ENCODE measurements at places on chromosomes 2 and 18. TPM values are rescaled to one million over a fixed set of nuclear protein-coding genes. Genes with fewer than 3 reads are reported as not detected.

The SP140 gene
- total RNA-seq = 1.9 TPM

The CKAP2L gene
- total RNA-seq = 0.47 TPM

The SETBP1 gene
- 55.7 TPM for total RNA-seq

The CCDC68 gene
- 2.4 TPM for total RNA-seq

The PLB1 gene
- 8.2 TPM for total RNA-seq

The MOGAT1 gene
- total RNA-seq = not detected

The TRAF3IP1 gene
- 28.1 TPM for total RNA-seq

The C2orf80 gene
- total RNA-seq = 25.0 TPM

The GRHL1 gene
- 5.8 TPM for total RNA-seq

The UNC80 gene
- 123 TPM for total RNA-seq

The STAMBP gene
- total RNA-seq = 48.1 TPM

The ASXL3 gene
- total RNA-seq = 35.4 TPM

The PRSS56 gene
- total RNA-seq = 0.44 TPM

The L3MBTL4 gene
- total RNA-seq = 25.9 TPM

DNA sequence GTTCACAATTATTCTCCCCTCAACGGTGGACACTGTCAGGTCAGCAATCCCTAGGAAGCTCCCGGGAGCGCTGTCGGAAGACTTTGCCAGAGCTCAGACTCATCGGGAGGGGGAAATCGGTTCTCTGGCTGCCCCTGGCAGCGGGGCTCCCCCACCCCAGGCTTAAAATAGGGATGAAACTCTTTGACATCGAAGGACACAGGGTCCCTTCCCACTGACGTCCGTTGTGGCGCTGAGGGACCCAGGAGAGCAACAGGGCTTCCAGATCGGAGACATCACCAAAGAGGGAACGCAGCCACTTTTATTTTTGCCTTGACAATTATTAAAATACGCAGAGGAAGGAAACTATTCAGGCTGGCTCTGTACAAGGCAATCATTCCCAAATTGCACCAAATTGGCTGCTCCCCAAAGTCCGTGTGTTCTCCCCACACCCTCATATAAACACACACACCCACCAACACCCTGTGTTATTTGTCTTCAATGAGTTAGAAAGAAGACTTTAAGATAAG is 249.0 kb downstream of the CDH20 start:
- DNase-seq = no peak

GRCh38 chr2:58521803-58522554 is 280.9 kb upstream of the FANCL start:
- DNase-seq = no peak

DNA sequence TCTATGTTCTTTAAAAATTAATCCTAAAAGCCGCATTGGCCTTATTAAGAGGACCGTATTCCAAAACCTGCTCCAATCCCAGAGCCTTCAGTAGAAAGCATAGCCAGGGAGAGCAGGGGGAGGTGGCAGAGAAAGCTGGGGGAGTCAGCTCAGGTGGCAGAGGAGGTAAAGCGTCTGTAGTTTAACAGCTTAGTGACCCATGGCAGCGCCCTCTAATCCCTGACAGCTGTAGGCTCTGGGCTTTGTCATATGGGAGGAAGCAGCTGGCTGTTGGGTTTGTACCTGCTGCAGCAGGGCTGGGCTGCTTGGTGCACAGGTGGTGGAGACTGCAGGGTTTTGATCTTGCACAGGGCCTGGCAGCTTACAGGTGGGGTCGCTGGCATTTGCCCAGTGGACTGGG is 50.6 kb downstream of the THNSL2 start:
- no peak for DNase-seq

GRCh38 chr2:68588589-68588988 is 54.8 kb upstream of the PROKR1 start:
- DNase-seq = no peak

DNA sequence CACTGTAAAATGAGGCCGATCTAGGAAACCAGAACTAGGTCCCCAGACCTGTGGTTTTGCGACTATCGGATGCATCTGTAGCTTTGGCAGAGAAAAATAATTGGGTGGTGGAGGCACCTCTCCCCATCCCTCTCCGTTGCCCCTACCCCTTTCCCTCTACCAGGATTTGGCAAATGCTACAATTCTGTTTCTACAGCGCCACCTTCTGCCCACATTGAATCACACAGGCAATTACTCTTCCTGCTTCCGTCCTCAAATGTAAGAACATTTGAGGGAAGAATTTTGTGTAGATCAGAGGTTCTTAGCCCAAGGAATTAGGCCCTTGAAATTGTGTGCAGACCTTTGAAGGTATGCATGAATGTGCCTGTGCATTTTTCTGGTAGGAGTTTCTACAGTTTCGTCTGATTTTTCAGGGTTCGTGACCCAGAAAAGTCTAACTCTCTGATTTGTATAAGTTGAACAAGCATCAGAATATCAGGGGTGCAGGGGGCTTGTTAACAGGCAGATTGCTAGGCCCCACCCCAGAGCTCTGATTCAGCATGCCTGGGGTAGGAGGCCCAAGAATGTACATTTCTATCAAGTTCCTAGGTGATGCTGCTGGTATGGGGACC is 11.2 kb downstream of the ATP6V1B1 start:
- DNase-seq = peak; percentile 42

DNA sequence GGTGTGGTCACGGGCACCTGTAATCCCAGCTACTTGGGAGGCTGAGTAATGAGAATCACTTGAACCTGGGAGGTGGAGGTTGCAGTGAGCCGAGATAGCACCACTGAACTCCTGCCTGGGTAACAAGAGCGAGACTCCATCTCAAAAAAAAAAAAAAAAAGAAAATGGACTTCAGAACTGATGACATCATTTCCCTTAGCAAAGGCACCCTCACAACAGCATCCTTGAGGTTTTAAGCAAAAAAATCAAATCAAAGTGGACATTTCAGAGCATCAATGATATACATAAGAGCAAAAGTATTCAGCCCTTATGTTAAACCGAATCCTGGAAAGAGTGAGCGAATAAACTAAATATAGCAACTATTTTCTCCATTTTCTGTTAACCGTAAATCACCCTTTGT is 45.3 kb downstream of the EPB41L3 start:
- no peak for DNase-seq

- no peak for DNase-seq
These were observed 586.7 kb downstream of the CCDC85A start for GRCh38 chr2:56770490-56770889.

GRCh38 chr18:48857023-48857694 is 93.6 kb downstream of the SMAD7 start:
- DNase-seq = no peak

DNA sequence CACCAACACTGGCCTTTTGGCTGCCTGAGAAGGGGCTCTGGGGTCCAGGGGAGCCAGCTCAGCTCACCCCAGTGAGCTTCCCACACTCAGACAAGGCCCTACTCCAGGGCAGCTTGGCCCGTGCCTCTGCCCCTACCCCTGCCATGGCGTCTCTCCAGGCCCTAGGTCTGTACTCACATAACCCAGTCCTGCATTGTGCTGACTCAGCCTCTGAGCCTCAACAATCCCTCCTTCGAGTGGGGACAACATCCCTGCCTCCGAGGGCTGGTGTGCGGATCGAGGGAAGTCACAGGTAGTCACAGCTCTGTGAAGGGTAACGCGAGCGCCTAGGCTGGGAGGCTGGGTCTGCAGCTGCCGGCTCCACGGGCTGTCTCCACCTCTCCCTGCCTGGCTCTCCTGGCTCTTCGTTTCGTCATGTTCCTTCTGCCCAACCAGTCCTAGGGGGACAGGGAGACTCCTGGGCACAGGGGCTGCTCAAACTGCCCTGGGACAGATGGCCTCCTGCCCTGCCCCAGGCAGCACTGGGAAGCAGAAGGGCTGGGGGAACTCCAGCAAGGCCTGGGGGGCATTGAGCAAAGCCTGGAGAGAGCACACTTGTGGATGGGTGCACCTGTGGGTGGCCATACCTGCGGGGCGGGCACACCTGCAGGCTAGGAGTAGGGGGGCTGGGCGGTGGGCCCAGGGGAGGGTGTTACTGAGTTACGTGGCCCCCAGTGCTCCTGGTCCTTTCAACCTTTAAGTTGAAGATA is 74.6 kb downstream of the RRM2 start:
- DNase-seq = no peak

GRCh38 chr2:232523402-232523681 is 2.6 kb upstream of the CHRND start:
- DNase-seq = no peak

DNA sequence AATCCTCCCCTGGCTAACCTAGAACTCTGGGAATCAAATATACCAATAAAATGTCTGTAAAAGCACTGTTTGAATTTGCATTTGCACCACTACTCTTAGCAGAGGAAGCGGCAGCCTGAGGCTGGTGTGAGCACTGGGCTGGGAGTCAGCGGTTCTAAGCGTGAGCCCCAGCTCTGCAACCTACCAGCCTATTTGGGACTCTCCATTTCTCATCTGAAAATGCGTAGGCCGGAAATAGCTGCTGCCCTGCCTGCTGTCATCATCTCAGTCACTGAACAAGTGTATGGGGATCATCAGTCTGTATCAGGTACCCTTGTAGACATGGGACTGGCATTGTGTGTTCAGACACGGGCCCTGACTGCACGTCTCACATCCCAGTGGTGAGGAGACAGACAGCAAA is 194.3 kb downstream of the ANKRD30B start:
- DNase-seq = no peak

GRCh38 chr2:11738589-11739436 is 7.6 kb upstream of the LPIN1 start:
- DNase-seq = peak; percentile 42

GRCh38 chr18:58338141-58338540 is 290.8 kb downstream of the ALPK2 start:
- DNase-seq = peak; percentile 35

DNA sequence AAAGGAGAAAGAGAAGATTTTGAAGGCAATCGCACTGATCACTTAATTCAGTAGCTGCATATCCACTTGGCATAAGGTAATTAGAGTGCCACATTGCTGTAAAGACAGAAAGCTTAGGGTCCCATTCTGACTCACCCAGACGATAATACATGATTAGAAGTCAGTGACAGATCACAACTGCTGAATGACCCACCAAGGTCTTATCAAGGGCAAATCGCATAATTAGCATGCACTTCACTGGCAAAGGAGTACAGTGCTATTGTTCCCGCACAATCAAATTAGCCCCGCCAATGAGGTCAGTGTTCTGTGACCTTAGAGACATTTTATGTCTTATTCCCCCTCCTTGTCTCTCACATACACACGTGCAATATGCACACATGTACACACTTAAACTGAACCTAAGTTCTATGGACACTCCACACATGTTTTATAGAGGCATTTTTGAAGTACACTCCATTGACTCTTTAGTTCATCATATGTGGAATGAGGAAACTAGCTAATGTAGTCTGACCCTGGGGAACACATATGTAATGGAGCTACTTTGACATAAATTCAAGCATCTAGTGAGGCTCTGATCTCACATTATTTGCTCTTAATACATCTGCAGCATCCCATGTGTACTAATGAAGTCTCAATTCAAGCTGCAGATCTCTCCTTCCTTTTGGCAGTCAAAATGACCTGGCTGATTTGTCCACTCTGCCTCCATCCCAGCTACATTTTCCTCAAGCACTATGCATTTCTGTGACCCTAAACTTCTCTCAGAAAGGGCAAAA is 673.8 kb upstream of the FANCL start:
- DNase-seq = no peak

DNA sequence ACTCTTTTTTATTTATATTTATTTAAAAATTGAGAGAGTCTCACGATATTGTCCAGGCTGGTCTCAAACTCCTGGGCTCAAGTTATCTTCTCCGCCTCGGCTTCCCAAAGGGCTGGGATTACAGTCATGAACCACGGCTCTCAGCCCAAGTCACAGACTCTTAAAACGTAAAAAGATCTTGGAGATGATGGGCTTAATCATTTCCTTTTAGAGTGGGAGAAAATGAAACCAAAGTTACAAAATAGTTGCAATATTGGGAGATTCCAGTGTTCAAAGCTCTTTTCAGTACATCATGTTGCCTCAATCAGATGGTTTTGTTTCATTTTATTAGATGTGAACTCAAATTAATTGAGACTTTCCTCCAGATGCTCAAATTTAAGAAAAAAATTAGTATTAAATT is 151.4 kb upstream of the XPO1 start:
- no peak for DNase-seq

DNA sequence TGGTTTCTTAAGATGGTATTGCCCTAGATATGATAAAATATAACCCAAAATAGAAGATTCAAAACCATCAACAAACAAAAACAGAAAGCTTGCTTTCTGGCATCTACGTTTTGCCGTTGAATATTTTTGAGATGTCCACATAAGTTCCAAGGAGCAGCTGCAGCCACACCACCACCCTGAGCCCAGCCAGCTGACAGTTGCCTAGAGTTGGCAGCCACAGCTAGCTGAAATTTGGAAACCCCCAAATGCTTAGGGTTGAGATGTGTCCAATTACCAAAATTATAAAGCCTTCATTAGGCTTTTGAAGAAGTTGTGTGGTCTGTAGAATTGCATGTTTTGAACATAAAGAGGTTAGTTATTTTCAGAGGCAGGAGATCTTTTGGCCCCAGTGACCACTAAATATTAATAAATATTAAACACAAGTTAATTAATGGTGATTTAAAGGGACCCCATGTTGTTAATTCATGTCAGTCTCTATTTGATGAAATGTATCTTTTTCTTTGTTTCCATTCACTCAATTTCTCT is 118.1 kb upstream of the DTNA start:
- no peak for DNase-seq

DNA sequence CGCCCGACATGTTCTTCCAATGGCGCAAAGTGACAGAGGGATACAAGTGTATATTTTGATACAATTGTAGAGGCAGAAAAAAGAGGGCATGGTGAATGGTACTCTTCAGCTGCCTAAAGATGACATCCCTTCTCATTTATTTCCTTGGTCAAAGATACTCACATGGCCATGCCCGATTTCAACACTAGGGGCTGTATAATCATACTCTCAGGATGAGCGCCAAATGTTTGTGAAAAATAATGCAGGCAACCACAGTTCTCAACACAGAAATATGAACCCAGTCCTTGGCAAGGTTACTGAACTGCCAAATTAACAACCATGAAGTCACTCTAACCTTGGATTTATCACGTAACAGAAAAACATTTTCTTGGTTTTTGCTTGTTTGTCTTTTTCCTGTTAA is 204.4 kb downstream of the CCDC102B start:
- no peak for DNase-seq

- no peak for DNase-seq
These were observed 40.4 kb downstream of the COL3A1 start for GRCh38 chr2:189014449-189015138.
